ENCODE measurements at places on chromosomes 1 and 21.

DNA sequence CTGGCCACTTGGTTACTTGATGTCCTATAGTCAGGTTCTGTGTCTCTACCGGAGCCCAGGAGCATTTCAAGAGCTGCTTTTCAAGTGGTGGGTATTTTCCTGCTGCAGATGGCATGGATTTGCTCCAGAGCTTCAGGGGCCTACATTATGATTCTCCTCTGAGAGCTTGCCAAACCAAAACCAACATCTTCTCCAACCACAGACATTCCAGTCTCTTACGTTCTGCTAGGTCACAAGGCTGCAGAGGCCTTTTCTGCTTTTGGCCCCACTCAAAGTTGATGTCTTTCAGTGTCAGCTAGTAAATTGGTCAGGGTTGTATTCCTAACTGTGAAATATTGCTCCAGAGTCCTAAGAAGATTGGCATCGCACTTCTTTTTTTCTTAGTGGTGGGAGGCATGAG lies 14.7 kb upstream of the AQP10 start:
- DNase-seq: no peak

- DNase-seq: no peak
Observed at GRCh38 chr1:93471284-93471683, 23.4 kb downstream of the FNBP1L start.

DNA sequence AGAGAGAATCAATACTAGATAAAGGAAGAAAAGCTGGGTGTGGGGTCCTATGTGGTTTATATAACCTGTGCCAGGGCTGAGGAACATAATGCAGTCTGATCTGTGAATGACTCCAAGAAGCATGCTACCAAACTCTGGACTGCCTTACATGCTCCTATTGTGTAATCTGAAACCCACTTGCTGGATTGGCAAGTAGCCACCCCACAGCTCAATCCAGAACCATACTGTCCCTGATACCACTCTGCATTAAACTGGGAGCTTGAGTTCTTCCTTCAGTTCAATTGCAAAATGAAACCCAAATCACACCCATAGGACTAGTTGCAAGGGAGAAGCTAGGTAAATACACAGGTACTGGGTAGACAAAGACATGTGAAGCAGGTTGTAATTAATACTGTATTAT lies 115.4 kb upstream of the NEGR1 start:
- no peak for DNase-seq

DNA sequence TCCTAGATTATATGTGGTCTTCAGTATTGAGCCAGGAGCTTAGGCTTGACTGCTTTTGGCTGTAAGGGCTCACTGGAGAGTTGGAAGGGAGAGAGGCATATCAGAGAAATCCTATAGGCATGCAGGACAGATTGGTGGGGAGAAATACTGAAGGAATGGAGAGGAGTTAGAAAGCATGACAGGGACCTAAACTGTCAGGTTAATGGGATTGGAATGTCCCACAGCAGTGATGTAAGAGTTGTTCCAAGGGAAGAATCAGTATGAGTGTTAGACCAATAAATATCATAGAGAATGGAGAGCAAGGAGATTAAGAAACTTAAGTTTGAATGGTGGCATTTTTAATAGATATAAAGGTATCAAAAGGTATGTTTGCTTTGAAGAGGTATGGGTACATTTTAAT lies 39.7 kb downstream of the SLC35A3 start:
- DNase-seq: no peak

DNA sequence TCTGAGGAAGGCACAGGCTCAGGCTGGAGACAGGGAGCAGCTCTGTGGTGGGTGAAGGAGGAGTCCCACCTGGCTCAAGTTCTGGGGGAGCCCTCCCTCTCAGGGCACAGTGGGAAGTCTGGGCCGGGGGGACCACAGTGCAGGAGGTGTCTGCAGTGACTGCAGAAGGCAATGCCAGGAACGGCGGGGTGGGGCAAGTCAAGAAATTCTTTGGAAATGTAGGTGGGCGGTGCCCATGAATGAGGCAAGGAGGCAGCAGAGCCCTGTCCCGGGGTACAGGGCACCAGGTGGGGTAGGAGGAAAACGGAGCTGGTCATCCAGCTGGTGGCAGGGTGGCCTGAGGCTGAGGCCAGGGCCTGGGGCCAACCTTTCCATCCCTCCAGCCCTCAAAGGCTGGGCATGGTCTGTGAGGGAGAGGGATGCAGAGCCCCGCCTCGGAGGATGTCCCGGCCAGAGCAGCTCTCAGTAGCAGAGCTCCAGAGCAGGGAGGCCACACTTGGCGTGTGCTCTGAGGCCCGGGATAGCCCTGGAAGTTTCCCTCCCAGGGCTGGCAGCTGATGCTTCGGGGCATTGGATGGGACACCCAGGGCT lies 4.7 kb downstream of the TFF3 start:
- DNase-seq: no peak

Measured in GF-D8 (cell line).